GM12878 (cell line): ENCODE measurements at places on chromosomes 5 and 9. TPM values are rescaled to one million over a fixed set of nuclear protein-coding genes. Genes with fewer than 3 reads are reported as not detected.

The C5orf34 gene
- 5.6 and 6.1 TPM in 2 replicates for total RNA-seq

The KLHL3 gene
- 11.7 and 14.2 TPM in 2 replicates for total RNA-seq

The TAS2R1 gene
- total RNA-seq, result not detected in 2 replicates

The SPATA31C1 gene
- not detected in 2 replicates for total RNA-seq

The NKD2 gene
- total RNA-seq, result 0.13 and 0.26 TPM in 2 replicates

- no peak for DNase-seq
Measured at GRCh38 chr5:89110916-89111646, 228.1 kb upstream of the MEF2C start.

GRCh38 chr5:137082951-137083350 lies 416.2 kb downstream of the SPOCK1 start:
- DNase-seq, result no peak

DNA sequence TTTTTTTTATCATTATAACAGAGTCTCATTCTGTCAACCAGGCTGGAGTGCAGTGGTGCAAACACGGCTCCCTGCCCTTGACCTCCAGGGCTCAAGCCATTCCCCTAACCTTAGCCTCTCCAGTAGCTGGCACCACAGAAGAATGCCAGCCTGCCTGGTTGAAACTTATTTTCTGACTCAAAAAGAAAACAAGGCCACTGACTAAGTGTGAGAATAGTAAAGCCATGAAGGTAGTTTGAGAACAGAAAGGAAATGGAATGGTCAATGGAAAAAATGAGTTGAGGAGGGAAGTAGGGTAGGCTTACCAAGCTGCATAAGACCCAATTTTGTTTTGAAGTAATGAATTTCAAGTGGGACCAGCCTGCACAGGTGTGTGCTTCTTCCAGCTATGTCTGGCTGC lies 82.8 kb upstream of the RORB start:
- no peak for DNase-seq

GRCh38 chr5:169637085-169637548 lies at the start of gene DOCK2:
TSS of gene DOCK2 (plus strand) at chr5:169637275. CDS start at chr5:169637327, 52 bp downstream.
- DNase-seq, result no peak

GRCh38 chr5:1035421-1036405 lies 27.1 kb downstream of the NKD2 start:
- DNase-seq, result no peak

- DNase-seq, result no peak
Measured at GRCh38 chr5:112968411-112969106, 8.0 kb upstream of the DCP2 start.

DNA sequence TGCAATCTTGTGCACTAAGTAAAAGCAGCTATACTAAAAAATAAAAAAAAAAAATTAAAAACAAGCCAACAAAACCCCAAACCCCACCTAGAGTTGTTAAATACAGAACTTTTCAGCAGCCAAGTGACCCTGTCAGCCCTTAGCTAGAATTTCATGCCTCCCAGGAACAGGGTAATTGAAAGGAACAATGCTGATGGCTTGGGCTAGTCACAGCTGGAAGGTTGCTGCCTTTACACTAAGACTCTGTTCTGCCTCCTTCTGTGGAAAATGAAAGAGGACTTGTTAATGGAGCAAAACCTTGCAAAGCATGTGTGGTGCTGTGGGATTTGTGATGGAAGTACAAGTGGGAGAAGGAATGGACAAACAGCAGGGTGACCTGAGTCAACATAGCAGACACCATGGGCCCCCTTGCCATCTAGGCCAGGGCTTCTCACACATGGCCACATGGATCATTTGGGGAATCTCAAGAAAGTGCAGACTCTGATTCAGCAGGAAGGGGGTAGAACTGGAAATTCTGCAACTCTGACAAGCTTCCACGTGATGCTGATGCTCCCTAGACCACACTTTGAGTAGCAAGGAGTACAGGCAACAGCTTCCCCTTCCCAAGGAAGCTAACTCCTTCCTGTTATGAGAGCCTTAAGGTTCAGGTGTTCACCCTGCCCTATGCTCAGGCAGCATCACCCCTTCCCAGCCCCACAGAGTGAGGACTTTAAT lies 14.9 kb upstream of the TMEM252 start:
- DNase-seq, result no peak

DNA sequence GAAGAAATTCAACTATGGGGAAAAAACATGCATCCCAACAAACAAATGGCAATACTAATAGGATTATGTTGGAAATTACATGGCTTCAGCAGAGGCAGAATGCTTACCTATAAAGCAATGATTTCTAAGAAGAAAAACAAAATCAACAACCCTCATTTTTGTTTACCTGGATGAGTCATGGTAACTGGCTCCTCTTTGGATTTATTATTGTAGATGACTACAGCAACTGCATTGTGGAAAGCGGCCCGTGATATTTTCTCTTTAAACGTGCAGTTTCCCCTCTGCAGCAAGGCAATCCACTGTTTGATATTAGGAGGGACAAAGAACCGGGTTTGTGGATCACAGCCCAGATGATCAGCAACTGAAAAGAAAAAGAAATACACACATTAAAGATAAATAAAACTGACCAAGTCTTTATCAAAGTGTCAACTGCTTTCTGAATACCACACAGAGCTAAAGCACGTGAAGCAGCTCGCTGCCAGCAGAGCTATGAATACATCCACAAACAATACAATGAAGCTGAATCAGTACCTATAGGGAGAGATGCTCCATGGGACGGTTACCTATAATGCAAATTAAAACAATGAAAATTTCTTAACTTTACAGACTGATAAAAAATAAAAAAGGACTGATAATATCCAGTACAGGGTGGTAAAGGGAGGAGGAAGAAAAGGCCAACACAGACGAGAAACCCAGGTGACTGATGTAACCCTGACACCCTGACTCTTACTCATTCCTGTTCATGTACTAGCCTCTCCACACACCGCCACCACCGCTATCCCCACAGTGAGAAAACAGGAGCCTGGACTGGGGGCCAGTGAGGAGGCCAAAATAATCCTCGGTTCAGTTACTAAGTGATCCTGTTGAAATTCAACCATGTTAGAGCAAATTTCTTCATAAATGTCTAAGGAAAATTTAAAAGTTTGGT lies 31.0 kb downstream of the RNF130 start:
- DNase-seq, result no peak

- DNase-seq, result no peak
Measured at GRCh38 chr9:109473329-109473728, 24.8 kb downstream of the PTPN3 start.

DNA sequence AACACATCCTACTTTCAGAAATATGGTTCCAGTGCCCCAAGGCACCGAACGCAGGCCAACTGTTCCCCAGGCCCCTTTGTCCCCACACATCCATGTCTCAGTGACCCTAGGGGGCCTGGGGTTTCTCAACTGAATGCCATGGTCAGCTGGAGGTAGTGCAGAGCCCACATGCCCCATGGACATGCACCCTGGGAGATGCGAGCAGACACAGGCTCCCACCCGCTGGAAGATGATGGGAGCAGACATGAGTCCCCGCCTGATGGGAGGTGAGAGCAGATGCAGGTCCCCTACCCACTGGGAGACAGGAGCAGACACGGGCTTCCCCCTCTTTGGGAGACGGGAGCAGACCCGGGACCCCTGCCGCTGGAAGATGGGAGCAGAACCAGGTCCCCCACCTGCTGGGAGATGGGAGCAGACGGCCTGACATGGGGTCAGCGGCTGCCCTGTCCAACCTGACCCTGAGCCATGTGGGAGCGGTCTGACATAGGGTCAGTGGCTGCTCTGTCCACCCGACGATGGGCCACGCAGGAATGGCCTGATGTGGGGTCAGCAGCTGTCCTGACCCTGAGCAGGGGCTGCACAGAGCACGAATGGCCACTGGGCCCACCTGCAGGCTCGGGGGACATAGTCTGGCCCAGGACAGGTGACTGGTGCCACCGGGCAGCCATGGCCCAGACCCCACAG lies 18.4 kb downstream of the ZDHHC11B start:
- DNase-seq, result no peak

DNA sequence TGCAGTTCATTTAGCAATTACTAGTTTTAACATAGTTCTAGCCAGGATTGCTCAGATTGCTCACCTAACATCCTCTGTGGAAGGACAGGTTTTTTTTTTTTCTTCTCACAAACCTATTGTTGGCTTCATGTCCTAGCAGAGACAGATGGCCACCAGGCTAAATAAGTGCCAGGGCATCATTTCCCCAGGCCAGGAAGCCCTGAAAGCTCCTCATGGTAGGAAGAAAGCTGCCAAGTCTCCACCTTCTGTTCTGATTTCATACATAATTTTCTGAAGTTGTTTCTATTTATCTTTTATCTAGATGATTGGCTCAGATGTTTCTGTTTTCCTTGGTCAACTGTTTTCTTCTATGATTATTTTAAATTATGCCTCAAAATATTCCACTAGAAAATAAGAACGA lies 31.0 kb downstream of the EFCAB9 start:
- DNase-seq, result peak; percentile 13

- DNase-seq, result no peak
Measured at GRCh38 chr5:58804291-58804690, 221.4 kb downstream of the RAB3C start.

- no peak for DNase-seq
Measured at GRCh38 chr9:3758816-3759576, 233.2 kb upstream of the RFX3 start.
